Activated T-cell treated with anti-CD3 and anti-CD28 coated beads, Interleukin-2, amount 50 U/mL, for 48 hours (primary cell): ENCODE measurements at places on chromosomes 1 and 21.

DNA sequence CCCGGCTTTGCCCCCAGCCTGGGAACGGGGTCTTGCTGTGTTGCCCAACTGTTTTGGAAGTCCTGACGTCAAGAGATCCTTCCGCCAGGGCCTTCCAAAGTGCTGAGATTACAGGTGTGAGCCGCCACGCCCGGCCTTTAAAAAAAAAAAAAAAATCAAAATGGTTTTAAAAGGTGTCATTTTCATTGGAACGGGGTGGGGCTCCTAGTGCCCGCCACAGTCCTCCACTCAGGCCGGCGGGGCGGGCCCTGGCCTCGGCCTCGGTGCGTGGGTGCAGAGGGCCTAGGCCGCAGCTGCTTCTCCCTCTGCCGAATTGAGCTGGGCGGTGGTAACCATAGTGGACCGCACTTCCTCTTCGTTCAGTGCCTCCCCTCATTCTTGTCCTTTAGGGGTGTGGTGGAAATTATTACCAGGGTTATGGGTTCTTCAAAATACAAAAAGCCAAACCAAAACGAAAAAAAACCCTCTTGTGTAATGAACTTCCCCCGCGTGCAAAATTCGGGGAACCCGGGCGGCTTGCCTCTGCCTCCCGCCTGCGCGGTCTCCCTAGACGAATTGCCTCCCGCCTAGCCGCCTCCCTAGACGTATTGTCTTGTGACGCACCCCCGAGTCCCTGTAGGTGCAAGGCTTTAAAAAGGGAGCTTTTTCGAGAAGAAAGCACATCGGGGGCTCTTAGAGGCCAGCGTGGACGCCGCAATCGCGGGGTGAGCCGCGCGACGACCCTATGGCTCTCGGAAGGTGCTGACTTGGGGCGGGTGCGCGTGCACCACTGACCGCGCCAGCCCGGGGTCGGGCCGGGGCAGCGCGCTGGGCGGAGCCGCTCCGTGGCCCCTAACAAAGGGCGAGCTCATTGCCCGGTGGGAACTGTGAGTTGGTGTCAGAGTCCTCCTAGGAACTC lies 10.5 kb upstream of the SPEN start:
- DNase-seq = peak; percentile 70

DNA sequence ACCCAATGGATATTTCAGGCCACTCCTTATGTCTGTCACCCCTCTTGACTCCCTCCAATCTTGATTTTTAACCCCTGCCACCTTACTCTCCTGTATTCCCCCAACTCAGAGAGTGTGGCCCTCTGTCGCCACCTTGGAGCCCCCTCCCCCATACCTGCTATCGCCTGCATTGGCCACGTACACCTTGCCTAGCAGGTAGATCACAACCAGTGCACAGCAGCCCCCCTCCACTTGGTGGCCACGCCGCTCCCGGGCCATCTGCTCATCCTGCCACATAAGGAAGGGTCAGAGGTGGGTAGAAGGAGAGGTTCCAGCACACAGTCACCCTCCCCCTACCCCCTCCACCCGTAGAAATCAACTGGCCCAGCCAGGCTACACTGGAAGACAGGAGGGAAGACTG lies 2.9 kb downstream of the PPM1J start:
- no peak for DNase-seq

- DNase-seq = no peak
Measured at GRCh38 chr1:147167365-147167764, 4.9 kb downstream of the PRKAB2 start.

DNA sequence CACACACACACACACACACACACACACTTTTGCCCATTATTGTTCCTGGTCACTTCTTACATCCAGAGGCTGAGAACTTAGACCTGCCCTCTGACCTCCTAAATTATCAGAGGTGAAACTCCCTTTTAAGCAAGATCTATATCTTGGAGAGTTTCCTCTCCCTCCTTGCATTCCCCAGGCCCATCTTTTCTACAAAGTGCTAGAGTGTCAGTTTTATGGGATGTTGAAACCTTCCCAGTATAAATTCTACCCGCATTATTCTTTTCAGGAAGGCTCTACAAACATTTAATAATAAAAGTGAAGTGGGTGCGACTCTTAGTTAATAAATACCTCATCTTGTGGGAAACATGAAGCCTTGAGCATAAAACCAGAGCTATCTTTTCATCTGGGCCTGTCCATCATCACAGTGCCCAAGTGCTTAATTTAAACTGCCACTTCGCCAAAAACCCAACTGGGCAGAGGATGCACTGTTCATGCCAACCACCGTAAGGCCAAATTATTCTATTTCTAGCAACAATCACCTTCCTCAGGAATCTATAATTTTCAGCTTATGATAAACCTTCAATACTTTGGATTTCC lies 458.2 kb upstream of the RUNX1 start:
- no peak for DNase-seq

DNA sequence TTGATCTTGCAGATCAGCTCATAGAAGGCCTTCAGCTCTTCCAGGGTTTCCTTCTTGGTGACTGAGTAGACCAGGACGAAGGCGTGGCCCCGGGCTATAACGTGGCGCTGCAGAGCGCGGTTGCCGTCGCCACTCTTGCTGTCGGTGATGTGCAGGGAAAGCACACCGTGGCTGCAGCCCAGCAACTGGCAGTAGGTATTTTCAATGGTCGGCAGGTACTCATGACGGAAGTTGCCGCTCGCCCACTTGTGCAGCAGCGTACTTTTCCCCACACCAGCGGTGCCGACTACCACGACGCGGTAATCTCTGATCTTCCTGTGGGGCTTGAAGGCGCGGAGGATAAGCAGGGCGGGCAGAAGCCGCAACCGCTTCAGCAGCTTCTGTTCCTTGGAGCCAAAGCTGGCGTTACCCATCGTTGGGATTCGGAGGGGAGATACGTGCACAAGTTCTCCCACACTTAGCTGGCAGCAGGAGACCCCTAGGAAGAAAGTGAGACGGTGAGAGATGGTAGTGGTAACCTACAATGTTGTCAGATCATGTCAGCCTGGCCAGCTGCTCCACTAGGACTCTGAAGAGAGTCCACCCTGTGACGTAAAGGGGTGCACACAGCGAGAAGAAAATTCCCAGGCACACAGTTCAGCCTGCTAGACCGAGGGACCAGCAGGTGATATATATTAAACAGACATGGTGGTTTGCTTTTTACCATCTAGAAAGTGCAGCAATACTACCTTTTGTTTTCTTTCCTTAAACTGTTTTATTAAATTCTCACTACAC lies 3.4 kb downstream of the DIRAS3 start:
- DNase-seq = no peak

- DNase-seq = no peak
Measured at GRCh38 chr1:219041141-219041540, 132.5 kb upstream of the LYPLAL1 start.

DNA sequence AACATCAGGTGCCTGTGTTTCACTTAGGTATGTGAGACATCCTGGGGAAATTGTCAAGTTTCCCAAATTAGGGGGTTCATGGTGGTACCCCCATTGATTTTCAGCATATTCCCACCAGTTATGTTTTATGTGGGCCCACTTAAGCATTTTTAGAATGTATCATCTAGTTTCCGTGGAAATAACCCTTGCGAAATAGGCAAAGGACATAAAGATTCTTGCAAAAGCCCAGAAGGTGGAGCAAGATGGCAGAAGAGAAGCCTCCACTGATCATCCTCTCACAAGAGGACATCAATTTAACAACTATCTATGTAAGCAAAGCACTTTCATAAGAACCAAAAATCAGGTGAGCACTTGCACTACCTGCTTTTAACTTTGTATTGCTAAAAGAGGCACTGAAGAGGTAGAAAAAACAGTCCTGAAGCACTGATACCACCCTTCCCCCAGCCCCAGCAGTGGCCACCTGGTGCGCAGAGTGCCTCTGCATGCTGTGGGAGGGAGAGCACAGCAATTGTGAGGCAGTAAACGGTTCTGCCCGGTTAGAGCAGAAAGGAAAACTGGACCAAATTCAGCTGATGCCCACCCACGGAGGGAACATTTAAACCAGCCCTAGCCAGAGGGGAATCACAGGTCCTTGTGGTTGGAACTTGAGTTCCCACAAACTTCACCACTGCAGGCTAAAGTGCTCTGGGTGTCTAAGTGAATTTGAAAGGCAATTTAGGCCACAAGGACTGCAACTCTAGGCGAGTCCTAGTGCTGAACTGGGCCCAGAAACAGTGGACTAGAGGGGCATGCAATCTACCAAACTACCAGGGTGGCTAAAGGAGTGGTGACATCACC lies 23.2 kb downstream of the MCOLN2 start:
- peak; percentile 40 for DNase-seq

DNA sequence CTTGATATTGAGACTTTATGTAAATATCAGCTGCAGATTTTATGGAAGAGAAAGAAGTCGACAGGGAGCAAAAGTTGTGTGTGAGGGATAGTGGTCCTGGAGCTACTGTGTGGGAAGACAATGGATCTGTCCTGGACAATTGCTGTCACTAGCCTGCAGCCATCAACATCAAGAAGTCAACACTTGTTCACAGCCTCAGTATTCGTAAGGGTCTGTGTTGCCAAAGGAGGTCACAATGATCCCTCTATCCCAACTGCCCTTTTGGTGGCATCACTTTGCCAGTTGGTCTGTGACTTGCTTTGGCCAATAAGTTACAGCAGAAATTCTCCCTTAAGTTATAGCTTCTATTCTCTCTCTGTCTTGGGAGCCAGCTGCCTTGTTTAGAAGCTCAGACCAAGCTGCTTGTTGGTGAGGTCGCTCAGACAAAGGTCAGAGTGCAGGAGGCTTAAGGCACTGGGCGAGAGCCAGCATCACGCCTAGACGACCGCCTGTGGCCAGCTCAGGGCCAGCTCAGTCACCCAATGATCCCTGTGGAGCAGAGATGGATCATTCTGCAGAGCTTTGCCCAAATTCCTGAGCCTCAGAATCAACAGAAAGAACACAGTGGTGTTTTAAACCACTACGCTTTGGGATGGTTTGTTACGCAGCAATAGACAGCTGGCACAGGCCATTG lies 134.9 kb downstream of the RHOU start:
- no peak for DNase-seq

DNA sequence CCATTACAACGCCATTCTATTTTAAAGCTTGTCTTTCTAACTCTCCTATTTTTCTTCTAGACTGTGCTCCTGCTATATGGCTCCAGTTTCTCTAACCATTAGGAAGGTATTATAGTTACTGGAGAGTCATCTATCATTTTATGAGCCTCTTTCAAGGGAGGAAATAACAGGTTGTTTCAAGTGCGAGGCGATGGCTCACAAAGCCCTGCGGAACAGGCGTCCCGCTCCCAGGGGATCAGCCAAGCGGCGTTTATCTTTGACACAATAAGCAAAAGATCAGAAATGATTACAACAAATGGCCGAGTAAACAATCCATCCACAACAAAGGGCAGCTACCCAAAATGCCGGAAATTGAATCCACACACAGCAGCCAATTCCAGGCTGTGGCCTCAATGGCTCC lies 249.5 kb upstream of the POU3F1 start:
- DNase-seq = no peak

- no peak for DNase-seq
Measured at GRCh38 chr21:42150474-42151085, 68.4 kb upstream of the ABCG1 start.

DNA sequence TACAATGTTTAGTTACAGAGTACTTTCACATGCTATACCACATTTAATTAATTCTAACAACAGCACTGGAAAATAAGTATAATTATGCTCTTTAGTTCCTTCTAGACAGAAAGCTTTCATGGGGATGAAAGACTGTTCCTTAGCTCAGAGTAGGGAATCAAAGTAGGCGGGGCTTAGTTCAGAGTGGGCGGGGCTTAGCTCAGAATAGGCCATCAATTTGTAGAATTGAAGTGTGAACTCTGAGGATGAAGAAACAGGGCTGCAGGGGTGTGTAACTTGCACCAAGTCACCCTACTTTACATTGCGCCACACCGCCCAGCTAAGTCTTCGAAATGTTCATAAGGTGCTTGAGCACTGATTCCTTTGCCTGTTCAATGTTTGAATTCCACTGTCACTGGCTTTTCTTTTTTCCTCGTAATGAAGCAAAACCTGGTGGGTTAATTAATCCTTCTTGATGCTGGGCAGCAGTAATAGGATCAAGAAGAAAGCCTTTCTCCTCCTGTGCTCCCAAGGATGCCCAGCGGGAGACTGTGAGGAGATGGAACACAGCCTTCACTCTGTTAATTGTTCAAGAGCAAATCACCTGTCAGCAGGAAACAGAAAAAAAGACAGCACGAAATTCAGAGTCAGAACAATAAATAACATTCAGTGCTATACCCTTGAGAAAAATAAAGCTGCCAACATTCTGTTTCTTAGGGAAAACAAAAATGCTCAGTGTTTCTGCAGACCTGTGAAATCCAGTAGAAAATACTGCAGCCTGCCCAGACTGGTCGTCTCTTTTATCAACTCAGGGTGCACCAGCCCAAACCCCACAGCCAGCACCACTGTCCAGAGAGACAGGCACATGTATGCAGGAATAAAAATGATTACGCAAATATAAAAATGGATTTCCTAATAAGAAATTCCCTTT lies 66.5 kb upstream of the CAMK1G start:
- DNase-seq = no peak
